SK-MEL-5 (cell line): ENCODE measurements at places on chromosomes 1 and 21. TPM values are rescaled to one million over a fixed set of nuclear protein-coding genes. Genes with fewer than 3 reads are reported as not detected.
A peak's percentile ranks its signal among the peaks of the same experiment; 100 is the strongest.

COL9A2 gene
- 0.53 and 0.63 TPM in 2 replicates for total RNA-seq

GRCh38 chr1:185250063-185250462, 67.0 kb downstream of the IVNS1ABP start:
- DNase-seq, result no peak

OR2L2 gene
- total RNA-seq, result not detected in 2 replicates

- DNase-seq, result peak; percentile 70
These were observed 4.7 kb downstream of the IL23R start for GRCh38 chr1:67170751-67171573.

UBXN10 gene
- 0.08 TPM in 1 of 2 replicates, not detected in the other for total RNA-seq

DNA sequence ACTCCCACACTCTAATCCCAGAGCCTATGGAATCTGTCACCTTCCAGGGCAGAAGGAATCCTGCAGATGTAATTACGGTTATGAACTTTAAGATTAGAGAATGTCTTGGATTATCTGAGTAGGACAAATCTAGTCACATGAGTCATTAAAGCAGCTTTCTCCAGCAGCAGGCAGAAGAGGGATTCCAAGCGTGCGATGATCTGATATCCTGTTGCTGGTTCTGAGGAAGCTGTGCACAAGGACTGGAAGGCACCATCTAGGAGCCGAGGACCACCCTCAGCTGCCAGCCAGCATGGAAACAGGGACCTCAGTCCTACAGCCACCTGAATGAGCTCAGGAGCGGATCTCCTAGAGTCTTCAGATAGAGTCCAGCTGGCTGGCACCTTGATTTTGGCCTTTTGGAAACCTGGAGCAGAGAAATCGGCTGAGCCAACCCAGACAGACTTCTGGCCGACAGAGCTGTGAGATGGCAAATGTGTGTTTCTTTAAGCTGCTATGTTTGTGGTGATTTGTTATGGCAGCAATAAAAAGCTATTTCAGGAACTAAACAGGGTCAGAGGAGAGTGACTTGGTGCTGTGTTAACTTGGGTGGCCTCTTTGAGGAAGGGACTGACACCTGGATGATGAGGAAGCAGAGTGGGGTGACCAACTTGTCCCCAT, 34.5 kb downstream of the LRRN2 start:
- DNase-seq, result no peak

GBP4 gene
- 0.03 TPM in 2 replicates for total RNA-seq

MSH4 gene
- total RNA-seq, result 0.08 and 0.16 TPM in 2 replicates

GRCh38 chr1:189212606-189213005, 1265.1 kb downstream of the BRINP3 start:
- DNase-seq, result no peak

- DNase-seq, result no peak
These were observed 18.4 kb downstream of the HIPK1 start for GRCh38 chr1:113947388-113948107.

- DNase-seq, result no peak
These were observed 43.4 kb downstream of the SHCBP1L start for GRCh38 chr1:182909578-182909977.

GRCh38 chr1:89429062-89429461, 65.2 kb downstream of the GBP6 start:
- no peak for DNase-seq

ATP6V1G3 gene
- not detected in 2 replicates for total RNA-seq

CR2 gene
- not detected in 2 replicates for total RNA-seq

DNA sequence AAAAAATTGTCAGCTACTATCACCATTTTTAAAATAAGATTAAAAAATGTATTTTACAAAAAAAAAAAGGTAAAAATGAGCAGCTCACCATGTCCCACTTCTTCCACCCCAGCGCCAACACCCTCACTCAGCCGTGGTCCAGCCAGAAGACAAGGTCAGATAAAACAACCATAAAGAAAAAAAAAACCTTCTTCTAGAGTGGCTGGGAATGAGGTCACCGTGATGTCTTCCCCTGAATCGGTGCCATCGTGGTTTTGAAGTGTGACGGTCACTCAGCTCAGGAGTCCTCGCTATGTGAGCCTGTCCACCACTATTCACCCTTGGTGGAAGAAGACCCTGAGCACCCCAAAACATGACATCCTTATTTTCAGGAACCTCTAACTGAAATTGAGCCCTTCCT, 38.1 kb downstream of the B3GALT5 start:
- no peak for DNase-seq

DNA sequence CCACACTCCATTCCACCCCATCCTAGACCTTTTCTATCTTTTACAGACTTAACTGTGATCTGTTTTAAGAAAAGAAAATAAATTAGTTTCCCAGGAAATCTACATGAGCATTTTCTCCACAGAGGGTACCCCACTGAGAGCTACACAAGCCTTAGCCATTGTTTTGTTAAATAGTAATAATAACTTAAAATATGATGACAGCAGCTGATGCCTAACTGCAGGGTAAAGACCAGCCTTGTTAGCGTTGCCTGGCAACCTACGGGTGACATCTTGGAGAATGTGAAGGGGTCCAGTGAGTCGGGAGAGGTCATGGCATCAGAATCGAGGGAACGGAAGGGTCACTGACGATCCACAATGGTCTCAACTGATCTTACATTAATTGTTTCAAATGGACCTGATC, 233.2 kb upstream of the PBX1 start:
- DNase-seq, result no peak

RALGPS2 gene
- 14.7 and 22.1 TPM in 2 replicates for total RNA-seq

DNA sequence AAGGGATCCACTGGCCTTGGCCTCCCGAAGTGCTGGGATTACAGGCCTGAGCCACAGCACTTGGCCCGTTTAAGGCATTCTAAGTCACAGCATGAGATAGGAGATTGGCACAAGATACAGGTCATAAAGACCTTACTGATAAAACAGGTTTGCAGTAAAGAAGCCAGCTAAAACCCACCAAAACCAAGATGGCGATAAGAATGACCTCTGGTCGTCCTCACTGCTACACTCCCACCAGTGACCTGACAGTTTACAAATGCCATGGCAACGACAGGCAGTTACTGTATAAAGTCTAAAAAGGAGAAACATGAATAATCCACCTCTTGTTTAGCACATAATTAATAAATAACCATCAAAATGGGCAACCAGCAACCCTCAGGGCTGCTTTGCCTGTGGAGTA, 33.3 kb upstream of the RCC2 start:
- no peak for DNase-seq

PLA2G2A gene
- total RNA-seq, result not detected in 2 replicates

HTR6 gene
- 0.16 and 0.29 TPM in 2 replicates for total RNA-seq

GRCh38 chr1:20110679-20111078, 8.7 kb downstream of the PLA2G2D start:
- peak; percentile 79 for DNase-seq

AQP10 gene
- not detected in 2 replicates for total RNA-seq

GRCh38 chr1:177309880-177310279, 139.1 kb downstream of the BRINP2 start:
- DNase-seq, result no peak

PRELP gene
- total RNA-seq, result 0.11 TPM in 1 of 2 replicates, not detected in the other

DNA sequence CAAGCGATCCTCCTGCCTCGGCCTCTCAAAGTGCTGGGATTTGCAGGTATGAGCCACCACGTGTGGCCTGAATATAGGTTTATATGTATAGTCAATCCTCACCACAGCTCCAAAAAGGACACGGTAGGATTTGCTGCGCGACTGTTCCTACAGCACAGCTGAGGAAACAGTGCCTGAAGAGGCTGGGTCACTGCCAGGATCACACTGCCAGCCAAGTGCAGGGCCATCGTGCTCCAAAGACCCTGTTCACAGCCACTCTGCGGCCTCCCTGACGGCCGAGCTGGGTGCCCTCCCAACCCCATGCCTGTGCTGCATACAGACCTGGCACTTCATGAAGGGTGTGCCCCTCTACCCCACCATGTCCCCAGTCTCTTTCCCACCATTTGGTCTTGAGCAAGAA, 71.4 kb downstream of the MRPL37 start:
- DNase-seq, result no peak

DNA sequence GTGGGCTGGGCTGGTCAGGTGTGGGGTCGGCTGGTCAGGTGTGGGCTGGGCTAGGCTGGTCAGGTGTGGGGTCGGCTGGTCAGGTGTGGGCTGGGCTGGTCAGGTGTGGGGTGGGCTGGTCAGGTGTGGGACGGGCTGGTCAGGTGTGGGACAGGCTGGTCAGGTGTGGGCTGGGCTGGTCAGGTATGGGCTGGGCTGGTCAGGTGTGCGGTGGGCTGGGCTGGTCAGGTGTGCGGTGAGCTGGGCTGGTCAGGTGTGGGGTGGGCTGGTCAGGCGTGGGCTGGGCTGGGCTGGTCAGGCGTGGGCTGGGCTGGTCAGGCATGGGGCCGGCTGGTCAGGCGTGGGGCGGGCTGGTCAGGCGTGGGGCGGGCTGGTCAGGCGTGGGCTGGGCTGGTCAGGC, 6.3 kb upstream of the FNDC10 start:
- no peak for DNase-seq

A3GALT2 gene
- not detected in 2 replicates for total RNA-seq

DNA sequence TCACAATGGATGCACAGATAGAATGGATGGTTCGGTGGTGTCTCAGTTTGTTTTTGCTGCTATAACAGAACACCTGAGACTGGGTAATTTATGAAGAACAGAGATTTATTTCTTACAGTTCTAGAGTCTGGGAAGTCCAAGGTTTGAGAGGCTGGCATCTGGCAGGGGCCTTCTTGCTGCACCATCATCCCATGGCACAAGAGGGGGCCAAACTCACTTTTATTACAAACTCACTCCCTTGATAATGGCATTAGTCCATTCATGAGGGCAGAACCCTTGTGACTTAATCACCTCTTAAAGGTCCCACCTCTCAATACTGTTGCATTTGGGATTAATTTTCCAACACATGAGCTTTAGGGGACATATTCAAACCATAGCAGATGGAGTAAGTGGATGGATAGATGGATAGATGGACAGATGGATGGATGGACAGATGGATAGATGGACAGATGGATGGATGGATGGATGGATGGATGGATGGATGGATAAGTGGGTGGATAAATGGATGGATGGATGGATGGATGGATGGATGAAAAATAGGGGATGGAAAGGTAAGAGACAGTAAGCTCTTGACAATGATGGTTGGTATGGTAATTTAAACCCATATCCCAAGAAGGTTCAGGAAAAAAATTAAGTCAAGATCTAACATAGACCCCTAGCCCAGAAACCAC, 16.5 kb downstream of the CAMK2N1 start:
- DNase-seq, result peak; percentile 39

GRCh38 chr1:201888282-201889089, at the start of gene SHISA4:
Gene SHISA4, plus strand, starts transcription at chr1:201888898. Its CDS starts 97 bp downstream, at chr1:201888995.
- peak; percentile 80 for DNase-seq

- DNase-seq, result no peak
These were observed 15.1 kb upstream of the DNAH14 start for GRCh38 chr1:224914292-224914900.

- DNase-seq, result no peak
These were observed 281.6 kb downstream of the BRINP3 start for GRCh38 chr1:190196020-190196419.

- DNase-seq, result no peak
These were observed 23.9 kb upstream of the ABCA4 start for GRCh38 chr1:94144836-94145235.

GRCh38 chr1:43253173-43253572, 16.6 kb upstream of the TMEM125 start:
- no peak for DNase-seq

GRCh38 chr1:115073298-115074087, 15.8 kb downstream of the TSPAN2 start:
- no peak for DNase-seq

- DNase-seq, result no peak
These were observed at the start of gene CHIT1 for GRCh38 chr1:203229471-203230135. Gene CHIT1, minus strand, starts transcription at chr1:203229673. Its CDS starts 37 bp downstream, at chr1:203229636.

DNA sequence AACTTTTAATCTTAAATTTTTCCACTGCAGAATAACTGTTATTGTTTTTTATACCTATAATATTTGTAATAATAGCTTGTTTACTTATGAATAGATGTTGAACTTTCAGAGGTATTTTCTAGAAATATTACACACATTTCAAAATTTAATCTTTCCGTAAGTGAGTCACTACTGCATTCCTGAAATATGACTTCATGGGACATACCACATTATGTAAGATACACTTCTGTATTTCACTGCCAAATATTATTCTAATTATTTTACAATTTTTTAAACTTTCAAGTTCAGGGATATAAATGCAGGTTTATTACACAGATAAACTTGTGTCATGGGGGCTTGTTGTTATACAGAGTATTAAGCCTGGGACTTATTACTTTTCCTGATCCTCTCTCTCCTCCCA, 2220.5 kb downstream of the NCAM2 start:
- no peak for DNase-seq

PHTF1 gene
- 15.9 and 19.3 TPM in 2 replicates for total RNA-seq

DNA sequence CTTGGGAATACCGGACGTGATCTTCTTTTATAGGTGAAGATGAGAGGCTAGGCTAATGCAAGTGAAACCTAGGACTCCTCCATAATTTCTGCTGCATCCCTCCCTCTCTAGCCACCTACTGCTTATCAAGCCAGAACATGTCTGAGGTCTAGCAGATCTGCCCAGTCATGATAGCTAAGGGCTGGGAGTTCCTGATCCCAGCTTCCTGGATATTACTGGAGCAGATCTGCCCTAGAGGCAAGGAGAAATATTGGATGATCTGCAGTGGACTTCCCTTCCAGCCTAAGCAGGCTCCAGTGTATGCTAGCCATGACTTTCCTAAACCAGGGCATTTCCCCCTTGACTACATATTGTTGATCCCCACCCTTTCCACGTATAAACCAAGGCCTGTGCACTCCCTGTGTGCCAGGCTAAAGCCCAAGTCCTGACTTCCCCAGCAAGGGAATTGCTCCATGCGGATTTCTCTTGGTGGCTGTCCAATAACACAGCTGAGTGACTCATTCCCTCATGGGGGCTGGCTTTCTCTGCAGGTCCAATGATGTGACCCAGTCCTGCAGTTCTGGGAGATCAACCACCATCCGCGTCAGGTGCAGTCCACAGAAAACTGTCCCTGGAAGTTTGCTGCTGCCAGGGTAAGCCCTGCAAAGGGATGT, 15.5 kb upstream of the SARS1 start:
- DNase-seq, result peak; percentile 26

CHRM3 gene
- 1.3 and 1.8 TPM in 2 replicates for total RNA-seq

DPYD gene
- total RNA-seq, result 0.40 TPM in 1 of 2 replicates, not detected in the other

GRCh38 chr1:33633019-33633801, 160.8 kb downstream of the ZSCAN20 start:
- DNase-seq, result peak; percentile 90

TSPAN1 gene
- total RNA-seq, result not detected in 2 replicates

APOBEC4 gene
- not detected in 2 replicates for total RNA-seq

DNA sequence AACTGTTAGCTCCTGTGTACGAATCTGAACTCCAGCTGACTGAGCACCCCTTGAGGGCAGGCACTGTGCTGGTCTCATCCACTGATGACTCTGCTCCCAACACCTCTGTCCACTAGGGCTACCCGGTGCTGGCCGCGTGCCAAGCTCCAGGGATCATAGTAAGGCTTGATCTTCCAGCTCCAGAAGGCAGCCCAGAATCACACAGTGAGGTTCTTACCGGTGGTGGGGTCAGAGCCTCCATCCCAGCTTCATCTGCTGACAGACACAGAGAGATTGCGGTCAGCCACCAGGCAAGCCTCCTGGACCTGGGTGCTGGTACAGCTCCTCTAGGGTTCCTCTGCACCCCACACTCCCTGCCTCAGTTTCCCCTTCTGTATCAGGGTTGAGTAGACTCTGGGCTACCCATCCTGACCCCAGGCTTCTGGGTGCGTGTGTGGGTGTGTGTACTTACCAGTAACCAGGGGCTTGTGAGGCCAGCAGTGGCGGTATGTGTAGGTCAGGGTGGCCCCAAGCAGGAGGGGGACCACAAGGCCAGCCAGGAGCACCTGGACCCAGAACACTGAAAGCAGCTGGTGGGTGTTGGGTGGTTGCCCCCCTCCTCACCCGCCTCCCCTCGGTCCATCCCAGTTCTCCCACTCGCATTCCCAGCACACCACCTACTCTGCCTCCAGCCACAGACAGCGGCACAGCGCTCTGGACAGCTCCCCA, 3.4 kb downstream of the TNFRSF25 start:
- DNase-seq, result no peak

- no peak for DNase-seq
These were observed 23.9 kb upstream of the RUNX3 start for GRCh38 chr1:24954022-24954421.

SMIM34 gene
- total RNA-seq, result not detected in 2 replicates
